ENCODE measurements at places on chromosomes 5 and 9.

DNA sequence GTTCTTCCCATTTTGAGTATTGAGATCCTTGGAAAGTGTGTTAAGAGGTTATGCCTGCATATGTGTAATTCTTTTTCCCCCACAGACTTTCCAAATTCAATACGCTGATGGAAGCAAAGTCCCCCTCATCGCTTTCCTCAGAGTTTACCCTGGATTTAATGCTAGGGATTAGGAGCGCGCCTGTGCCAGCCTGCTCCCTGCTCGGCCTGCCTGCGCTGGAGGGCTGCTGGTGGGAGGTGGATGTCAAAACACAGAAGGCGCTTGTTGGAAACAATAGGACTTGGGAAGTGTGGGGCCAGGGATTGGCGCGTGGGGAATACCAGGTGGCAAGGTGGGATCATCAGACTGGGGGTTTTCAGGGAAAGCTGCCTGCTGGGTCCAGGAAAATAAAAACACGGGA is 39.8 kb upstream of the PTCH1 start:
- no peak for DNase-seq

GRCh38 chr5:173679909-173680630 is 63.6 kb upstream of the BOD1 start:
- DNase-seq, result no peak

- no peak for DNase-seq
Observed at GRCh38 chr9:11233696-11234095, 620.9 kb upstream of the PTPRD start.

DNA sequence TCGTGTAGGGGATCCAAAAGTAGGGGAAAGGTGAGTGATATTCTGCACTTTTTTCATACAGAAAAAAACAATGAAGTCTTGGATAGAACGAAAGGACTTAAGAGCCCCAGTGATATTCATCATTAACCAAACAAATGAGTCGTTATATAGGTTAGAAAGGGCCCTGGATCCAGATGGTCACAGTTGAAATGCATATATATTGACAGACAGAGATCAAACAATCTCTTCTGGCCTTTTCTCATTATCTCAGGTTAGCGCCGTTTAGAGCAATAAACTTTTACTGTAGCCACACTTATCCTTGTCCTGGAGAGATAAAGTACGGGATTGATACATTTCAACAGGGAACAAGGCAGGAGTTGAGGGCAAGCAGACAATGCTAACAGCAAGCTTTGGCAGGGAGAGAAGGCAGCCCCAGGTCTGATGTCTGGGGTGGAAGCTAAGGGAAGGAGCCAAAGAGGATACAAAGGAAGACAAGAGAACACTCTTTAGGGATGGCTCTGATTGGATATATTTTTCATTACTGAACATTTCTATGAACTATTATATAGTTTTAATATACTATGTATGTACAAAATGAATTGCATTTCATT is 77.0 kb downstream of the LIFR start:
- DNase-seq, result no peak

- no peak for DNase-seq
Observed at GRCh38 chr9:116103976-116104820, 49.4 kb upstream of the PAPPA start.
